Large intestine (tissue), 12 donors: ENCODE measurements at places on chromosomes 3 and 15. TPM values are rescaled to one million over a fixed set of nuclear protein-coding genes. Genes with fewer than 3 reads are reported as not detected.

- H3K27me3 ChIP-seq: no peaks in the 10 kb centered on the region
- no peak within 1 kb of the TSS for H3K4me3 ChIP-seq
- H3K4me1 ChIP-seq: peaks cover 2% of the 10 kb centered on the region
- no peaks in the 10 kb centered on the region for H3K36me3 ChIP-seq
These were observed at the start of gene CD96 for GRCh38 chr3:111541911-111542483. TSS of gene CD96 (plus strand) at chr3:111542197. CDS start at chr3:111542249, 52 bp downstream.

DNA sequence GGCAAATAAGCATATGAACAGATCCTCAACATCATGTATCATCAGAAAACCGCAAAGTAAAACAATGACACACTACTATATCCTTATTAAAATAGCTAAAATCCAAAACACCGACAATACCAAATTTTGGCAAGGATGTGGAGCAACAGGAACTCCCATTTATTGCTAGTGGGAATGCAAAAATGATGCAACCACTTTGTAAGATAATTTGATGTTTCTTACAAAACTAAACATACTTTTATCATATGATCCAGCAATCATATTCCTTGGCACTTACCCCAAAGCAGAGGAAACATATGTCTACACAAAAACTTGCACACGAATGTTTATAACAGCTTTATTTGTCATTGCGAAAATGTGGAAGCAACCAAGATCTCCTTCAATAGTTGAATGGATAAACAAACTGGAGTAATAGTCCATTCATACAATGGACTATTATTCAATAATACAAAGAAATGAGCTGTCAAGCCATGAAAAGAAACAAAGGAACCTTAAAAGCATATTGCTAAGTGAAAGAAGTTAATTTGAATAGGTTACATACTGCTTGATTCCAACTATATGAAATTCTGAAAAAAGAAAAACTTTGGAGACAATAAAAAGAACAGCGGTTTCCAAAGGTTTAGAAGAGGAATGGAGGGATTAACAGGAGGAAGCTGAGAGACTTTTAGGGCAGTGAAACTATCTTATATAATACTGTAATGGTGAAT lies 172.0 kb downstream of the VPS13C start:
- no peak overlapping the region for H3K4me3 ChIP-seq
- no peak for DNase-seq
- H3K27me3 ChIP-seq: no peaks in the 10 kb centered on the region
- no peak overlapping the region for H3K27ac ChIP-seq
- peaks cover 25% of the 10 kb centered on the region for H3K36me3 ChIP-seq

The SNTN gene
- polyA plus RNA-seq: not detected

The GUCA1C gene
- not detected for polyA plus RNA-seq

The SLC24A5 gene
- not detected for polyA plus RNA-seq

DNA sequence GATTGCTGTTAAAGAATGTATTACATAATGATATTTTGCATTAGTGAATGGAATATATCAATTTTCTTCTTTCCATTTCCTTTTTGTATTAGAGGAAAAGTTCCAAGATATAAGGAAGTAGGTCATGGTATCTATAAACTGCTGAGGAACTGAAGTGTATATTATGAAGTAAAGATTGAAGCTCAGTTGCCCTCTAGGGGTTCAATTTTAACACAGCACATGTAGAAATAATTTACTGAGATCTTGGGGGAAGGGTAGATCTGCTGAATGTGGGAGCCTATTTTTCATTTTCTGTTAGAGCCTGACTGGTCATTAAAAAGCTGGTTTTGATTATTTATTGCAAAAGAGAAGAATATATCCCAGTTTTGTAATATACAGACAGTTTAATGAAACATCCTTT lies 45.2 kb downstream of the CMC1 start:
- no peaks in the 10 kb centered on the region for H3K27me3 ChIP-seq
- DNase-seq: peak; percentile 52
- H3K36me3 ChIP-seq: peaks cover 6% of the 10 kb centered on the region
- no peak overlapping the region for H3K4me3 ChIP-seq
- H3K4me1 ChIP-seq: no peaks in the 10 kb centered on the region
- no peak overlapping the region for H3K27ac ChIP-seq

- peak overlapping the region; percentile 91 for H3K4me3 ChIP-seq
- DNase-seq: no peak
- no peaks in the 10 kb centered on the region for H3K36me3 ChIP-seq
- peaks cover 13% of the 10 kb centered on the region for H3K4me1 ChIP-seq
- peak overlapping the region; percentile 98 for H3K27ac ChIP-seq
These were observed 715 bp upstream of the SCAPER start for GRCh38 chr15:76905855-76906254.

The POPDC2 gene
- 12.2 TPM for polyA plus RNA-seq

DNA sequence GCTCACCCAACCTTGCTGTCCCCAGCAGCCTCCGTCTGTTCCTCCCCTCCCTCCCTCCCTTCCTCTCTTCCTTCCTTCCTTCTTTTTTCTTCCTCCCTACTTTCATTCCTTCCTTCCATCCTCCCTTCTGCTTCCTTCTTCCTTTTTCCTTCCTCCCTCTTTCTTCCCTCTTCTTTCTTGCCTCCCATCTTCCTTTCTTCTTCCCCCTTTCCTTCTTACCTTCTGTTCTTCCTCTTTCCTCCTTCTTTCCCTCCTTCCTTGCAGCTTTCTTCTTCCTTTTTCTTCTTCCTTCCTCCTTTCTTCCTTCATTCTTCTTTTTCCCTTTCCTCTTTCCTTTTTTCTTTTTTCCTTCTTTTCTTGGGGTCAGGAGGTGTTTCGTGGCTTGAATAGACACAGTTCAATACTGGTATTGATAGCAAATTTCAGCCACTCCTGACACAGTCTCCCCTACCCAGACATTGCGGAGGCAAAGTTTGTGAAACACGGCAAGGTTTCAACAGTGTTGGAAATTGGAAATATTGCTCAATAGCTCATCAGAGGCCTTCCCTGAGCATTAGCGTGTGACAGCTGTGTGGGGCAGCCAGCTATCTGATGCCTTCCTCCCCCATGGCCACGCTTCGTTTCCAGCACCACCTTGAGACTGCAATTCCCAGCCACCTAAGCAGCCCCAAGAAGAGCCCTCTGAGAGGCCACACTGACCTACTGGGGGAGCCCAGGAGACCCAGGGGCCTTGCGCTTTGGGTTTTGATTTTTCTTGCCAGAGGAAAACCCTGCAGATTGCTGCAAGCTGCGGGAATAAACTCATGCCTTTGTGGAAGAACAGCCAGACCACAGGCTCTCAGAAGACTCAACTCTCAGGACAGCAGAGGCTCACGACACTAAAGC lies 82.2 kb downstream of the KLF15 start:
- H3K4me1 ChIP-seq: no peaks in the 10 kb centered on the region
- H3K27me3 ChIP-seq: peaks cover 3% of the 10 kb centered on the region
- H3K27ac ChIP-seq: no peak overlapping the region

- H3K4me3 ChIP-seq: no peak overlapping the region
- no peak for DNase-seq
- no peaks in the 10 kb centered on the region for H3K27me3 ChIP-seq
These were observed 6.0 kb upstream of the GRAMD1C start for GRCh38 chr3:113832477-113833164.

- H3K4me1 ChIP-seq: peaks cover 17% of the 10 kb centered on the region
- DNase-seq: no peak
- H3K27ac ChIP-seq: no peak overlapping the region
- H3K4me3 ChIP-seq: no peak overlapping the region
- H3K36me3 ChIP-seq: no peaks in the 10 kb centered on the region
These were observed 244.7 kb upstream of the TBL1XR1 start for GRCh38 chr3:177441813-177442646.

- no peaks in the 10 kb centered on the region for H3K4me1 ChIP-seq
- no peaks in the 10 kb centered on the region for H3K27me3 ChIP-seq
- H3K4me3 ChIP-seq: no peak overlapping the region
- no peaks in the 10 kb centered on the region for H3K36me3 ChIP-seq
These were observed 513.0 kb downstream of the NTRK3 start for GRCh38 chr15:87743562-87743961.

The UBA3 gene
- 53.6 TPM for polyA plus RNA-seq

DNA sequence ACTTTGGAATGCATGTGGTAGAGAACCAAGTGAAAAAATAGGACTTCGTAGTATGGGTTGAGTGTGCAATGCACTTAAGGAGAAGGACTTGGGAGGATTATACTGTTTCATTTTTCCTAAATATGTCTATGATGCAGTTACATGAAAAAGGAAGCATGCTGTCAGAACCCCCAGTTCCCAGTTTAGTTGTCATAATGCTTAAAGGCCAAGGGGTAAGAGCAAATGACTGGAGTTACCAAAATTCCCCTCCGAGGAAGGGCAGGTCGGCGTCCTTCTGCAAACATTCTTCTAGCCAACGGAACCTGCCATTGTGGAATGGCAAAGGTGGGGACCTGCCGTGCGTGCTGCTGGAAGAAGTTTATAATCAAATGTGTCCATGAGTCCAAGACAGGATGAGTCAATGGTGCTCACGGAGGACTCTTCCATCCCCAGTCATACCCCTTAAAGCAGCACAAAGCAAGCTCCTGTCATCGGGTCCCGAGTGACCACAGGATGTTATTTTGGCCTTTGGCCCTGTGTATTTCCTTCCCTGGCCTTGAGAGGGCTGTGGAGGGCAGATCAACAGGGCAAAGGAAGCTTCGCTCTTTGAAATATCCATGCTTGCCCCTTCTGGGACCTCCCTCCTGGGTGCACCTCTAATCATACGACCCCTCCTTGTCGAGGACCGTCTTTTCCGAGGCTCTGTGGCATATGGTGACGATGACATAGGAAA lies 93.2 kb downstream of the SLCO3A1 start:
- peaks cover 42% of the 10 kb centered on the region for H3K4me1 ChIP-seq
- peak overlapping the region; percentile 56 for H3K27ac ChIP-seq
- DNase-seq: no peak
- H3K4me3 ChIP-seq: no peak overlapping the region
- H3K27me3 ChIP-seq: no peaks in the 10 kb centered on the region

The CCR1 gene
- 3.4 TPM for polyA plus RNA-seq

GRCh38 chr3:35422836-35423601 lies 216.3 kb upstream of the ARPP21 start:
- no peaks in the 10 kb centered on the region for H3K36me3 ChIP-seq
- H3K27me3 ChIP-seq: no peaks in the 10 kb centered on the region
- no peaks in the 10 kb centered on the region for H3K4me1 ChIP-seq
- H3K4me3 ChIP-seq: no peak overlapping the region

The PYGO1 gene
- 5.0 TPM for polyA plus RNA-seq

- no peaks in the 10 kb centered on the region for H3K36me3 ChIP-seq
- no peak for DNase-seq
- H3K4me3 ChIP-seq: no peak overlapping the region
- H3K4me1 ChIP-seq: no peaks in the 10 kb centered on the region
- no peak overlapping the region for H3K27ac ChIP-seq
- H3K27me3 ChIP-seq: no peaks in the 10 kb centered on the region
These were observed 28.4 kb downstream of the ANKRD28 start for GRCh38 chr3:15769256-15769915.

The PLA2G4E gene
- polyA plus RNA-seq: 0.43 TPM

DNA sequence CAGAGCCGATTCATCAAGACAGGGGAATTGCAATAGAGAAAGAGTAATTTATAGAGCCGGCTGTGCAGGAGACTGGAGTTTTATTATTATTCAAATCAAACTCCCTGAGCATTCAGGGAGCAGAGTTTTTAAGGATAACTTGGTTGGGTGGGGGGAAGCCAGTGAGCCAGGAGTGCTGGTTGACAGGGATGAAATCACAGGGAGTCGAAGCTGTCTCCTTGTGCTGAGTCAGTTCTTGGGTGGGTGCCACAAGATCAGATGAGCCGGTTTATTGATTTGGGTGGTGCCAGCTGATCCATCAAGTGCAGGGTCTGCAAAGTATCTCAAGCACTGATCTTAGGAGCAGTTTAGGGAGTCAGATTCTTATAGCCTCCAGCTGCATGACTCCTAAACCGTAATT lies 95.4 kb upstream of the CCDC80 start:
- DNase-seq: no peak
- H3K27ac ChIP-seq: no peak overlapping the region
- no peaks in the 10 kb centered on the region for H3K4me1 ChIP-seq
- no peaks in the 10 kb centered on the region for H3K27me3 ChIP-seq

The PLA2G4B gene
- polyA plus RNA-seq: 10.4 TPM

The CRYGS gene
- 4.9 TPM for polyA plus RNA-seq

The GRAMD1C gene
- 14.4 TPM for polyA plus RNA-seq

The BFSP2 gene
- not detected for polyA plus RNA-seq

GRCh38 chr15:55168350-55168974 lies 28.3 kb downstream of the RSL24D1 start:
- no peak overlapping the region for H3K4me3 ChIP-seq
- no peaks in the 10 kb centered on the region for H3K36me3 ChIP-seq
- DNase-seq: peak; percentile 32

The CEP70 gene
- polyA plus RNA-seq: 17.8 TPM

- no peaks in the 10 kb centered on the region for H3K36me3 ChIP-seq
- H3K4me1 ChIP-seq: no peaks in the 10 kb centered on the region
- peak; percentile 33 for DNase-seq
- no peaks in the 10 kb centered on the region for H3K27me3 ChIP-seq
- H3K4me3 ChIP-seq: no peak overlapping the region
These were observed 24.5 kb upstream of the GMNC start for GRCh38 chr3:190886945-190887344.

The MST1 gene
- polyA plus RNA-seq: 464 TPM

The NR1I2 gene
- 89.1 TPM for polyA plus RNA-seq

- H3K4me3 ChIP-seq: no peak overlapping the region
- no peaks in the 10 kb centered on the region for H3K27me3 ChIP-seq
- H3K4me1 ChIP-seq: no peaks in the 10 kb centered on the region
- DNase-seq: no peak
These were observed 874.0 kb downstream of the PLOD2 start for GRCh38 chr3:145286937-145287336.

GRCh38 chr3:194518652-194519051 lies 31.9 kb upstream of the ATP13A3 start:
- peaks cover 17% of the 10 kb centered on the region for H3K4me1 ChIP-seq
- H3K27ac ChIP-seq: no peak overlapping the region
- no peak for DNase-seq
- no peaks in the 10 kb centered on the region for H3K27me3 ChIP-seq
- H3K4me3 ChIP-seq: no peak overlapping the region

DNA sequence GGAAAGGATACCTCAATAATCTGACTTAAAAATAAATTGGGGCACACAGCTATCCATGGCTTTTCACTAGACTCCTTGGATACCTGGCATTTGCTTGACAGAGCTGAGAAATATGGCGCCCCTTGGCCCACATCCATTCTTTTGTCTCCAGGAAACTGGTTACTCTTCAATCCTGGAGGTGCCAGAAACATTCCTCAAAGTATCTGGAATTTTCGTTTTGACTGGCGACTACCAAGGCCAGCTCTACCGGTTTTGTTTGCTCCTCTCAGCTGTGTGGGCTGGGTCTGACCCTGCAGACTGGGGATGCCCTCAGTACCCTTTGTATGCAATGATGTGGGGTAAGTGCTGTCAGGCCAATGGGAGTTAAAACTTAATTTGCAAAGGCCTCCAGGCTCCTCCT lies 27.0 kb downstream of the KATNBL1 start:
- no peaks in the 10 kb centered on the region for H3K27me3 ChIP-seq
- peaks cover 5% of the 10 kb centered on the region for H3K36me3 ChIP-seq

DNA sequence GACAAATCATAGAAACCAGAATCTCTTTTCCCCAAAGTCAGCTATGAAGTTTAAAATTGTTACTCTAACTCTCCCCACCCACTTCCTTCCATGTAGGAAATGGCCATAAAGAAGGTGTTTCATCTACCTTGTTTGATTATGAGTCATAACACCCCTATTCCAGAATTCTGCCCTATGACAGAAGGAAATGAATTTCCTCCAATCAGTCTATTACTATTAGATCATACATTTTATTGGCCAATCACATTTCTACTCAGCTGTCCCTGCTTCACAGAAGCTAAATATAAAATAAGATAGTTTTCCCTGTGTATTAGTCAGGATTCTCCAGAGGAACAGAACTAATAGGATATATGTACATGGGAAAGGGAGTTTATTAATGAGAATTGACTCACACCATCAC lies 102.1 kb downstream of the TGFBR2 start:
- H3K27ac ChIP-seq: no peak overlapping the region
- DNase-seq: no peak
- no peaks in the 10 kb centered on the region for H3K36me3 ChIP-seq
- no peaks in the 10 kb centered on the region for H3K27me3 ChIP-seq
